ENCODE measurements at places on chromosomes 3 and 15.

GRCh38 chr3:25380222-25380739, 47.8 kb upstream of the RARB start:
- no peak for DNase-seq

- DNase-seq: no peak
Observed at GRCh38 chr3:43014956-43015355, 35.8 kb downstream of the GASK1A start.

DNA sequence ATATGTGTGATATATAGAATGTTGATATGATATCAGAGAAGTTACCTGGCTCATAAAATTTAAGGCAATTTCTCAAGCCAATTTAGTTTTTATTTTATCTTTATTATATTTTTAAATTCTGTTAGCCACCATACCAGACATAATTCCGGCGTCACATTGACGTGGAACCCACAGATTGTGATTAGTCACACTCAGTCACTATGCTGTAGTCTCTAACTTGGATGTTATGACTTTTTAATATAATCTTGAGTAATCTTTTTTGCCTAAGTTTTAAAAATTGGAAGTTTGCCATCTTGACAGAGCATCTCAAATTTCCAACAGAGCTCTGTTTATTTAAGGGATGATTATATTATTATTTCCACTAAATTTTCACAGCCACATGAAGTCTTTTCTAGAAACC, 9.7 kb upstream of the DCLK3 start:
- no peak for DNase-seq

GRCh38 chr15:92130906-92131305, 262.8 kb upstream of the ST8SIA2 start:
- no peak for DNase-seq

DNA sequence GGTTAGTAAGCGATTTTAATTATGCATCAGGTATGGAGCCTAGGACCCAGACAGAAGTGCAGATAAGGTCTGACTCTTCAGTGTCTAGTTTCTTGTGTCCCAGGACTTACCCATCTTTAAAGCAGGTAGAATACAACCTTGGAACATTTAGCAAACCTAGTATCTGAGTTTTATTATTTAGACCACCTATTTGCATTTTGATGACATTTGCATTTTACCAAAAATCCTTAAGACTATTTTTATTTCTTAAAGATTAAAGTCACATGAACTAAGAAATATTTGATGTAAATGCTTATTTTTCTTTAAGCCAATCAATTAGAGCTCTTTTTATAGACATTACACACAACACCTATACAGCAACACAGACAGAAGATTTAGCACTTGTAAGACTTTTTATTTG, 939.1 kb downstream of the OTOL1 start:
- DNase-seq: no peak

- DNase-seq: peak; percentile 59
Observed at GRCh38 chr3:157127831-157128767, 31.8 kb downstream of the CCNL1 start.

GRCh38 chr3:38800511-38800910, 15.5 kb downstream of the SCN10A start:
- DNase-seq: no peak

DNA sequence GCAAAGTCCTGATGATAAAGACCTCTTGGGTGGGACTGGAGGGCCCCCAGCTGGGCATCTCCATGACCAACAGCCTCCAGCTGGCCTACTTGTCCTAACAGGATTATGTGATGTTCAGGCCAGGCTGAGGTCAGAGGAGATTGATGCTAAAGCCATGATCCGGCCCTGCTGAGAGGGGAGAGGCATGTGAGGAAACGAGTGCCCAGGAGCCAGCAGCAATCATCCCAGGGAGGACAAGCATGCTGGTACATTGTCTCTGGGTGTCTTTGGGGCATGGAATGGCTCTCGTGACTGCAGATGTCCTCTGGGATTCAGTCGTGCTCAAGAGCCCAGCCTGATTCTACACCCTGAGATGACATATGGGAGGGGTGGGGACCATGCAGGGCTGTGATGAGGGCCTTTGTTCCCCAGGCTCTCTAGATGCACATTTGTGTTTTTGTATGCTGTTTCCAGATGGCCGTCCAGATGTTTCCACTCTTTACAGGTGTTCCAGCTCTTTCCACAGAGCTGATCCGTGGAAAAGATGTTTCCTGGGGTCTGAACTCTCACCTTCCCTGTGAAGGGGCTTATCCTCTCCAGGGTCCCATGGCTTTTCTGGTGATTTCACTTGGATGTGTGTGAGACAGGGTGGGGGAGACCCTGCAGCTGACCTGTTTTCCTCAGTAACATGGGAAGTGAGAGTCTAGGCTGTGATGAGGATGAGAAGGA, 20.2 kb downstream of the SLC24A1 start:
- DNase-seq: no peak

- DNase-seq: no peak
Observed at GRCh38 chr3:168983046-168983445, 680.5 kb downstream of the MECOM start.

- DNase-seq: no peak
Observed at GRCh38 chr15:34942363-34942762, 27.2 kb downstream of the AQR start.

DNA sequence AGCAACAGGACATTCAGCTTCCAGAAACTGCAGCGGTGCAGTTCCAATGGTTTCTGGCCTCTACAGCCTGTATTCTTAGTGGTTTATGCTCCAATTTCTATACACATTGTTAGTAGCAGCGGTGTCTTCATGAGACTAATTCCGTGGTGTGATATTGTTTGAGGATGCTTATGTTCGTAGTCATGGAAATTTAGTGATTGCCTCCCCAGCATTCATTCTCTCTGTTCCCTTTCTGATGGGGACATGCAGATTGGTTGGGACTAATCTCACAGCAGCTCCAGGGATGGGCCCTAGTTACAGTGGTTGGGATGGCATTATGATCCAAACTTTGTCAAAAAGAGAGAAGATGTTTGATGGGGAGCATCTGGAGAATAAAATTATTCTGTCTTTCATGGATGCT, 208.6 kb downstream of the CD47 start:
- no peak for DNase-seq

DNA sequence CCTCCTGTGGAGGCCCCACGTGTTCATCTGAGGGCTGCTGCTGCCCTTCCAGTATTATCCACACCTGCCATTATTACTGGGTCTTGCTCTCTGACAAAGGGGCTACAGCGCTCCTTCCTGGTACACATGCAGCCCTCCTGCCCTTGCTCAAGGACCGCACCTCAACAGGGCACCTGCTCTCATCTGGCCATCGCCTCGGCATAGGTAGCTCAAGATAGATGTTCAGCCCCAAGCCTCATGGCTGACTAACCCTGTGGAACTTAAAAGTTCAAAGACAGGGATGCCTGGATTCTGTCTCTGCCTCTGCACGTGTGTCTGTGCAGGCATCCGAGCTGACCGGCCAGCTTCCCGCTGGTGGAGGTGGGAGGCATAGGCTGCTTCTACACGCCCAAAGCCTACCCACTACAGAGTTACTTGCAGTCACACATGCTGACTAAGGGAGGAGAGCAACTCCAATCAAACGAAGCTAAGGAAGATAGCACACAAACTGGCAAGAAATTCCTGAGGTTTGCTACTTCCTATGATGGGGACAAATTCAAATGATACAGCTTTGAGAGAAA, 152.5 kb upstream of the ATP10A start:
- no peak for DNase-seq

DNA sequence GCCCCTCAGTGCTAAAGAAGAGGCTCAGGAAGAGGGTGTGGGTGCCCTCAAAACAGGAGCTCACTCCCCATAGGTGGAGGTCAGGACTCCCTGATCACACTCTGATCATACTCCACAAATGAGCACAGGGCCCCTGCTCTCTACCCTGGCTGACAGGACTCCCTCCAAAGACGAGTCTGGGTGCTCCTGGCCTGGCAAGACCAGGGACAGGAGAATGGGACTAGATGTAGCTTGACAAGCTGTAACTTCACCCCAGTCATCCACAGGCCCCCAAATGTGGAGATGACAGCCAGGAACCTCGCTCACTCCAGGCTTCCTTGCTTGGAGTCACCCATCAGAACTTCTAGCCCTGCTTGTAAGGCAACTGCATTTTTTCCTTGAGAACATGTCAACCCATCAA, 11.1 kb downstream of the SCN5A start:
- DNase-seq: no peak

DNA sequence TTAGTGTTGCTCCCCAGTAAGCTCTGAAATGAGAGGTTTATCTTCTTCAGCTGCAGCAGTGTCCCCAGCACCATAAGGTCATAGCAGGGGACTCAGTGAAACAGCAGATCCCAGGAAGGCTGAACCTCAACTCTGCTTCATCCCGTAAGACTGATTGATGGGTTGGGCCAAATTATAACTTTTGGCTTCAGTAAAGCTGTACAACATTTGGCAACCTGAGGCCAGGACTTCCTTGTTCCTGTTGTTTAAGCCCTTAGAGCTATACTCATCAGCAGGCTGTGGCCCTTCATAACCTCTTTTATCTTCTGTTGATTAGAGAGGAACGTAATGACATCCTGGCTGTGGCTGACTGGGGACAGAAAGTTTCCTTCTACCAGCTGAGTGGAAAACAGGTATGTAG, 29.0 kb downstream of the IFT122 start:
- no peak for DNase-seq

DNA sequence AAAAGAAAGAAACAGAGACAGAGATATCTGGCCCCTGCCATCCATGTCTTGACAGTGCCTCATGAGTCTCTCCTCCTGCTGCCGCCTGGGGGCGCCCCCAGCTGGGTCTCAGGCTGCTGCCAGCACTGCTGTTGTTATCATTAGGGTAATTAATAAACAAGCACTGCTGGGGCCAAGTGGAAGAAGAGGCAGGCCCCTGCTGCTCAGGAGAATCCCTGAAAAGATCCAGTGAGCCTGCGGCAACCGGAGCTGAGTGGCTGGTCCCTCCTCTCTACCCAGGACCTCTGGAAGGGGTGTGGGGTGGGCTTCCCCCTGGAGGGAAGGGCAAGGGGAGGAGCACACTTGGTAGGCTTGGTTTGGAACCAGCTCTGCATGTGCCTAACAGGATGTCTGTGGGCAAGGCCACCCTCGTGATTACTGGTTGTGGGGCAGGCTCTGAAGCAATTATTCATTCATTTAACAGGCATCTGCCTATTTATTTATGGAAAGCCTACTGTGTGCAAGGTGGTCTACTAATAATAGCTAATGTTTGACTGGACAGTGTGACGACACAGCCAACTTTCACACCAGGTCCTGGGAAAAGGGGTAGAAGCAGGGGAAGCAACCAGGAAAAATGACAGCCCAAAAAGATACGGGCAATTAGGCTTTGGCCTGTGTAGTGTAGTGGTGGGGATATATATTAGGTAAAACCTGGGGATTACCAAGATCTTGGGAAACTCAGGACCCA, 1.2 kb upstream of the TYRO3 start:
- peak; percentile 63 for DNase-seq

DNA sequence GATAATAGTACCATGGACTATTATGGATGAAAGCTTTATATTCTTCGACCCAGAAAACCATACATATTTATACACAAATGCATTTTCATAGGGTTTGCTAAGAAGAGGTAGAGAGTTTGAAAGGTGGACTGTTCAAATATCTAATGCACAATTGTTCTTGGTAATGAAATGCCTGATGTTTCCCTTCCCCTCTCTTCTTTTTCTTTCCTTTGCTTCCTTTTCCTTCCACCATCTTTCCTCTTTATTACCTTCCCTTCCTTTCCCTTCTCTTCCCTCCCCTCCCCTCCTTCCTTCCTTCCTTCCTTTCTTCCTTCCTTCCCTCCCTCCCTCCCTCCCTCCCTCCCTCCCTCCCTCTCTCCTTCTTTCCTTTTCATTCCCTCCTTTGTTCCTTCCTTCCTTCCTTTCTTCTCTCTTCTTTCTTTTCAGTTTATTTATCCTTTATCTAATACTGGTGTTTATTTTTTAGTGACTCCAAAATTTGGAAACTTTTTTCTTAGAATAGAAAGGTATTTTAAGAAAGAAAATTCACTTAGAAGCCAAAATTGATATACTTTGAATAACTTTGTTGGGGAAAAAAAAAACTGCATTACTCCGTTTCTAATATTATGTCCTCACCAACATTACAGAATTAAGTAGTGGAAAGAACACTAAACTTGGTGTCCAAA, 22.7 kb upstream of the PYDC2 start:
- no peak for DNase-seq

DNA sequence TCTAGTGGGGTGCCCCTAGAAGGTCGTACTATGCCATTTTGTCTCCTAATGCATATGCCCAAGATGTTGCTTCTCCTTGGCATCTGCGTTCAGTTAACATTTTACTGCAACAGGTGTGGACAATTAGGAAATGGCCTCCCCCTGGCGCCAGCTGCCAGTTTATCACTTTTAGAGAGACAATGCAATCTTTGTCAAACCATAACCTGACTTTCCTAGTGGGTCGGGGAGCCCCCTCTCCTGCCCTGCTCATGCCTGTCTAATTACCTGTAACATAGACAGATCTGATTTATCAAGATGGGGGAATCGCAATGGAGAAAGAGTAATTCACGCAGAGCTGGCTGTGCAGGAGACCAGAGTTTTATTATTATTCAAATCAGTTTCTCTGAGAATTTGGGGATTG, 353.7 kb upstream of the SGO1 start:
- DNase-seq: no peak

DNA sequence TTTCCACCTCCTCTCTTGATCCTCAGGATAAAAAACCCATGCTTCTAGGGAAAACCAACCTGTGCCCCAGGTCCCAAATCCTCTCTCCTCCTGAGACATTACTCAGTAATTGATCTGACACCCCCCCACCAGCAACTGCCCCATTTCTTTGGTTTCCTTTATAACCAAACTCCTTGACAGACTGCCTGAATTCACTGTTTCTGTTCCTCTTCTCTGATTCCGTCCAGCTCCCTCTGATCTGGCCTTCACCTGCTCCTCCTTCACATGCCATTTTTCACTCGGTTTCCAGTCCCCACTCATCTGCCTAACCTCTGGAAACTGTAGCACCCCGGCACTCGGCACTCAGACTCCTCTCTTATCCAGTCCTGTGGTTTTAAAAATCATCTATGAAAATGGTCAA, 2.1 kb downstream of the CCDC51 start:
- no peak for DNase-seq

GRCh38 chr15:100672959-100673358, 70.6 kb downstream of the ASB7 start:
- DNase-seq: no peak

DNA sequence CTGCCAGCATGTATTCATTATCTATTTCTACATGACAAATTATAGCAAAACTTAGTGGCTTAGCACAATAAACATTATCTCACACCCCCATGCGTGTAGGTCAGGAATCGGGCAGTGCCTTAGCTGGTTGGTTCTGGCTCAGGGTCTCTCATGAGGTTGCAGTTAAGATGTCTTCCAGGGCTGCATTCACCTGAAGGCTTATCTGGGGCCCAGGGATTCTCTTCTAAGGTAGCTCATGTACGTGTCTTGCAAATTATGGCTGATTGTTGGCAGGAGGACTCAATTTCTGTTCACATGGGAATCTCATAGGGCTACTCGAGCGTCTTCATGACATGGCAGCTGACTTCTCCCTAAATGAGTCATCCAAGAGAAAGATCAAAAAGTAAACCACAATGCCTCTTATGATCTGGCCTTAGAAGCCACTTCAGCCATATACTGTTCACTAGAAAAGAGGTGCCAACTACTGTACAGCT, 42.9 kb upstream of the TSC22D2 start:
- DNase-seq: no peak

Data from T-helper 1 cell (primary cell).